ENCODE measurements at places on chromosomes 6 and 20. TPM values are rescaled to one million over a fixed set of nuclear protein-coding genes. Genes with fewer than 3 reads are reported as not detected.

Gene SYCP2L
- 6.4 TPM for total RNA-seq

Gene GLP1R
- not detected for total RNA-seq

Gene PBOV1
- not detected for total RNA-seq

Gene C20orf96
- total RNA-seq, result 10.7 TPM

Gene HSF2
- 9.2 TPM for total RNA-seq

Gene MMP24
- total RNA-seq, result 13.7 TPM

Gene ARFGEF3
- 1.5 TPM for total RNA-seq

Gene OPRM1
- total RNA-seq, result not detected

Gene PGBD1
- 7.9 TPM for total RNA-seq

Gene GNMT
- total RNA-seq, result 0.68 TPM

Gene TSBP1
- not detected for total RNA-seq

Gene BPIFB4
- total RNA-seq, result not detected

DNA sequence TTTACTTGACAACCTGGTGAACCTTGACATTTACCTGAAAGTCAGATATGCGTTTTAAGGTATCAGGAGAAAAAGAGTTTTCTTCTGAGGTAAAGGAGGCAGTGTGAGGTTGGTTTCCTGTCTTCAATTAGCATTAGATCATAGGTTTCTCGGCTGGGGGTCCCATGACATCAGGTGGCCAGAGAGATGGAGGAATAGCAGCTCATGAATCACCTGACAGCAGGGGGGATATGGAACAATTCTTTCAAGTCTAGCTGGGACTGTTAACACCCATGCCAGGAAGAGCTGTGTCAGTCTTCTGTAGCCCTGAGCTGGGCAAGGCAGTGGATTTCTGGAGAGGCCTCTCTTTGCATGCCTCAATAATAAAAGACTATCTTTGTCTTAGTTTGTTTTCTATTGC lies 108.0 kb upstream of the TMEM170B start:
- peak overlapping the region; percentile 86 for H3K27ac ChIP-seq
- H3K27me3 ChIP-seq, result no peaks in the 10 kb centered on the region
- no peak overlapping the region for H3K4me3 ChIP-seq
- H3K4me1 ChIP-seq, result peaks cover 70% of the 10 kb centered on the region
- peak; percentile 48 for DNase-seq
- H3K36me3 ChIP-seq, result no peaks in the 10 kb centered on the region

GRCh38 chr6:150720774-150721233 lies 121.1 kb downstream of the PLEKHG1 start:
- H3K4me3 ChIP-seq, result peak overlapping the region; percentile 39
- H3K36me3 ChIP-seq, result no peaks in the 10 kb centered on the region
- H3K4me1 ChIP-seq, result peaks cover 17% of the 10 kb centered on the region
- H3K27ac ChIP-seq, result peak overlapping the region; percentile 72

DNA sequence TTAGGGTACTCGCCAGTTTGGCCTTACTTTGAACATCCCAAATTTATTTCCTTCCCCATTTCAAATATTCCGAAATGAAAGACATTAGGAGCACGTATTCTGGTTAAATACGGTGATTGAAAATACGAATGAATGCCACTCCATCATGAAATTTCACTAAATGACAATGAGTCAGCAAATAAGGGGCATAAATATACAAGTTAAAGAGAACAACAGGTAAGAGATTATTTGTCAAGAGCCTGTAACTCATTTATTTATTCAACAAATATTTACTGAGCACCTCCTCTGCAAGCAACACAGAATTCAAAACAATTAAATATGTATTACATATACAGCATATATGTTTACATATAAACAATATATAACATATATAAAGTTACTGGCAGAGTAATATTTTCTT lies 44.8 kb downstream of the MYB start:
- no peaks in the 10 kb centered on the region for H3K36me3 ChIP-seq
- H3K27me3 ChIP-seq, result no peaks in the 10 kb centered on the region
- H3K27ac ChIP-seq, result no peak overlapping the region
- no peaks in the 10 kb centered on the region for H3K4me1 ChIP-seq

DNA sequence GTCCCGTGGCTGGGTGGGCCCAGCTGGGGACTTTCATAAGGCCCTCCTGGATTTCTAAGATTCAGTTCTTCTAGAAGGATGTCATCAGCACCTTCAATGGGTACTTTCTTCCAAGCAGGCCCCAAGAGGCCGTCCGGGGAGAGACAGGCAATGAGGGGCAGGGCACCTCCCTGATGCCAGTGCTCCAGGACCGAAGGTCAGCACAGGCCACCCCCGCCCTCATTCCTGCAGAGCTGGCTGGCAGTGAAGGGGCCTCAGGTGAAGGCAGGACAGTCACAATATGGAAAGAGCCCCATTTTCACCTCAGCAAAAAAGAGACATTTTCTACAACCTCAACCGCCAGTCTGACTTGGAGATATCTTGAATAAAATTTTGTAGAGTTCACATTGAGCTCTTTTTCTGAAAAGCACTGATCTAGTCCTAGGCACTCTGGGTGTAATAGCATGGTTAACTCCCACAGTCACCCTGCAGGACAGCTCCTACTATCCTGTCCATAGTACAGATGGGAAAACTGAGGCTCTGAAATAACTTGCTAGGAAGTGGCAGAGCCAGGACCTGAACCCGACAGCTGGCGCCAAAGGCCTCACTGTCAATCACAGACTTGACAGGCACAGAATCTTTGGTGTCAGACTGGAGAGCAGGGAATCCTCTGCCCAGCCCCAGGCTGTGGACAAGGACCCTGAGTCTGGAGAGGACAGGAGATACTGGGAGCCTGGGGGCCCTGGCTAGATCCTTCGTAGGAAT lies 50.3 kb downstream of the RRBP1 start:
- H3K27me3 ChIP-seq, result no peaks in the 10 kb centered on the region
- no peak for DNase-seq
- H3K4me1 ChIP-seq, result no peaks in the 10 kb centered on the region
- H3K36me3 ChIP-seq, result peaks cover 49% of the 10 kb centered on the region

GRCh38 chr6:164039954-164040375 lies 625.4 kb downstream of the QKI start:
- no peak for DNase-seq
- H3K4me3 ChIP-seq, result no peak overlapping the region
- no peaks in the 10 kb centered on the region for H3K36me3 ChIP-seq
- no peaks in the 10 kb centered on the region for H3K27me3 ChIP-seq
- H3K27ac ChIP-seq, result no peak overlapping the region

DNA sequence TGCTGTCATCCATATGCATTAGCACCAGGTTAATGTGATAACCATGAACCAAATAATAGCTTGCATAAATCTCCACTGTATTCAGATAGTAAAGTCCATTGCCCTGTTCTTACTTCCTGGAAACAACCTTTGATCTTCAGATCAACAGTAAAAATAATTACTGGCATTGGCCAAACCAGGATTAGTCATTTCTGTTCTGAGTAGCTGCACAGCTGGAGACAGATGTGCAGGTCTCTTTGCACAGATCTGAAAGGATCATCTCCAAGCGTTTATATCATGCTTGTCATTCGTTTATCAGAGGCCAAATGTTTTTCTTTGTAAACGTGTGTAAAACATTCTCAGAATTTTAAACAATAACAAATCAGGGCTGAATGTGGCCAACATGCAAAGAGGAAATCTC lies 134.4 kb upstream of the HMGCLL1 start:
- no peak for DNase-seq
- no peak overlapping the region for H3K4me3 ChIP-seq
- no peaks in the 10 kb centered on the region for H3K4me1 ChIP-seq
- no peak overlapping the region for H3K27ac ChIP-seq
- H3K36me3 ChIP-seq, result no peaks in the 10 kb centered on the region

DNA sequence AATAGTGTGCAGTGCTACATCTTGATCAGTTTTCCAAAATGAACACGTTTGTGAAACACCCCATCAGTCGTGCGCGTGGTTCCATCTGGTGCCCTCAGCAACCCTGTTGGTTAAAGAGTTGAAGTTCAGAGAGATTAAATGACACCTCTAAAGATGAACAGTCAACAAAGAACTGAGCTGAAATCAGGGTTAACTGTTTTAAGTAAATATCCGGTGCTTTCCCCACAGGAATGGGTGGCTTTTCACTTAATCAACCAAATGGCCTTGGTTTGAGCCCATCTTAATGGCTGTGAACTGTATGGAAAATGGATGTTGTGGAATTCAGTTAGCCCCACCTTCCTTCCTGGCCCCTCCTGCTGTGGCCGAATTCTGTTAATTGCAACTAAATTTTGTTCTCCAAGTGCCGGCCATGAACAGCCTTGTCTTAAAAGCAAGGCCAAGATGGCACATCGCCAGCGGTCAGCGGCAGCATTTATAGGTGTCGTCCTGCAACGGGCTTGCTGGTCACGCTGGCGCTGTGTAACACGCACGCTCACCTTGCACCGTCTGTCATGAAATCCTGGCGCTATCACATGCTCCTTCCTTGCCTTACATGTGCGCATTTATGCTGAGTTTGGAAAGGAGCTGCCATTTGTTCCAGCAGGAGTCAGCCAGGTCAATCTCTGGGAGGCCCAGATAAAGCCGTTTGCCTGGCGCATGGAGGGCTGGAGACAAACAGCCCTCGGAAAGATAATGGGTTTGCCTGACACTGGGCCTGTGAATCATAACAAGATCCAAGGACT lies 164.5 kb downstream of the ERMARD start:
- H3K27me3 ChIP-seq, result no peaks in the 10 kb centered on the region
- no peaks in the 10 kb centered on the region for H3K4me1 ChIP-seq
- no peak overlapping the region for H3K4me3 ChIP-seq
- H3K27ac ChIP-seq, result no peak overlapping the region

DNA sequence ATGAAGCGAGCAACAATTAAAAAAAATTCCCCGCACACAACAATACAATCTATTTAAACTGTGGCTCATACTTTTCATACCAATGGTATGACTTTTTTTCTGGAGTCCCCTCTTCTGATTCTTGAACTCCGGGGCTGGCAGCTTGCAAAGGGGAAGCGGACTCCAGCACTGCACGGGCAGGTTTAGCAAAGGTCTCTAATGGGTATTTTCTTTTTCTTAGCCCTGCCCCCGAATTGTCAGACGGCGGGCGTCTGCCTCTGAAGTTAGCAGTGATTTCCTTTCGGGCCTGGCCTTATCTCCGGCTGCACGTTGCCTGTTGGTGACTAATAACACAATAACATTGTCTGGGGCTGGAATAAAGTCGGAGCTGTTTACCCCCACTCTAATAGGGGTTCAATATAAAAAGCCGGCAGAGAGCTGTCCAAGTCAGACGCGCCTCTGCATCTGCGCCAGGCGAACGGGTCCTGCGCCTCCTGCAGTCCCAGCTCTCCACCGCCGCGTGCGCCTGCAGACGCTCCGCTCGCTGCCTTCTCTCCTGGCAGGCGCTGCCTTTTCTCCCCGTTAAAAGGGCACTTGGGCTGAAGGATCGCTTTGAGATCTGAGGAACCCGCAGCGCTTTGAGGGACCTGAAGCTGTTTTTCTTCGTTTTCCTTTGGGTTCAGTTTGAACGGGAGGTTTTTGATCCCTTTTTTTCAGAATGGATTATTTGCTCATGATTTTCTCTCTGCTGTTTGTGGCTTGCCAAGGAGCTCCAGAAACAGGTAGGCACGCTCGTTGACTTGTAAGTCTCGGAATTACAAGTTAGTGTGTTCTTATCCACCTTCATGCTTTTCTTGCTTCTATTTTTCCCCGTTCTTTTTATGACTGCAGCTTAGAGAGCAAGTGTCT lies at the start of gene EDN1:
Gene EDN1 (plus strand): TSS at position 429 of the 888 bp plus-strand sequence. CDS start 269 bp downstream, at position 698.
- no peaks in the 10 kb centered on the region for H3K27me3 ChIP-seq
- DNase-seq, result peak; percentile 80
- peak within 1 kb of the TSS; percentile 83 for H3K4me3 ChIP-seq
- peak within 1 kb of the TSS; percentile 88 for H3K27ac ChIP-seq
- H3K36me3 ChIP-seq, result peaks cover 15% of the 10 kb centered on the region

DNA sequence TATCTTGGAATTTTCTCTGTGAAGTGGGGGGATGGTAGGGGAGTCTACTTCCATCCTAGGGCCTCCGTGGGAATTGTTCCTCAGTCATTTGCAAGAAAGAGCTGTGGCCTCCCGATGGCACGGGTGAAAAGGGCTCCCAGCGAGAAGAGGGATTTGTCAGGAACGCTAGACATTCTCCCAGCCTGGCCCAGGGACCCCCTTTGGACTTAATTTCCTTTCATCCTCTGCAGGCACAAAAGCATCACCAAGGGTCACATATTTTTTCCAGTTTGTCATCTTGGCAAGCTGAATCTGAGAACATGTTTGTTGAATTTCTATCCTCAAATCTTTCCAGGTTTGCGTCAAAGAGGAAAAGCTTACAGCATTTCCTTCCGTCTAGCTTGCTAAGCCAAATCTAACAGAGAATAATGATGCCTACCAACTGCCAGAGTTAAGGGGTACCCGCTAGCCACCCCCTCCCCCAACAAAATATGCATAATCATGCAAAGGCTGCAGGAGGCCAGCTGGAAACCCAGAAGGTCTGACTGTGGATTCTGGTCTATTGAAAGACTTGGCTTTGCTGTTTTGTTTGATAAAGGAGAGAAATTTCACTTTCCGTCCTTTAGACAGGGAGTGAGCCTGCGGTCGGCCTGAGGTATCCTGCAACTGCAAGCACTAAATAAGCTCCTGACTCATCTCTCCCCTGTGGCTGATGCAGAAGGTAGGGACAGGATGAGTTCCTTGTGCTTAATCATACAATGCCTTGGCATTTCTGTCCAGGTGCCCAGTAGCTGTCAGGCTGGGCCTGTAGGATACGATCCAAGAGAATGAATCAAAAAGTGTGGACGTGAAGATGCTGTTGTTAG lies 23.1 kb downstream of the PSMG4 start:
- peaks cover 24% of the 10 kb centered on the region for H3K4me1 ChIP-seq
- peak; percentile 99 for DNase-seq
- H3K36me3 ChIP-seq, result no peaks in the 10 kb centered on the region
- peaks cover 4% of the 10 kb centered on the region for H3K27me3 ChIP-seq

DNA sequence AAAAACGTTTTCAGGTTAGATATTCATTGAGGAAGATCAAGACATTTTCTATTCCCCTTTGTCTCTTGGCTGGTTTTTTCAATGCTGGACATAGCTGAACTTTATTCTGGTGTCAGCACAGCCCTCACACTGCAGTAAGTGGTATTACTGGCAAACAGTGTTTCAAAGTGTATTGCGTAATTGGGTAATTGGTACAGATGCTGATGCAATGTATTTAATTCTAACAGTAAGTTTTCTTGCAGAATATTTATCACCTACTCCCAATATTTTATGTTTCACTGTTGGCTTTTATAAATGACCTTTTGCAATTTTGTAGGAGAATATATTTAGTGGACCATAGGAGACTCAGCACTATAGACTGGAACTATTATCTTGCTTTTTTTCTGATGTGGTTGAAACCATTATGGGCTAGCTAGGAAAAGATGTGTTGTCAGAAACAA lies 287.6 kb upstream of the SOX4 start:
- H3K4me3 ChIP-seq, result no peak overlapping the region
- no peaks in the 10 kb centered on the region for H3K27me3 ChIP-seq

- no peak for DNase-seq
- H3K36me3 ChIP-seq, result no peaks in the 10 kb centered on the region
- no peak overlapping the region for H3K4me3 ChIP-seq
- H3K4me1 ChIP-seq, result no peaks in the 10 kb centered on the region
- no peak overlapping the region for H3K27ac ChIP-seq
Measured at GRCh38 chr6:49516147-49516505, 16.4 kb downstream of the GLYATL3 start.

- no peaks in the 10 kb centered on the region for H3K36me3 ChIP-seq
- DNase-seq, result peak; percentile 70
- H3K27ac ChIP-seq, result no peak overlapping the region
Measured at GRCh38 chr20:54061101-54061881, 9.1 kb downstream of the BCAS1 start.

- no peak overlapping the region for H3K4me3 ChIP-seq
- no peaks in the 10 kb centered on the region for H3K27me3 ChIP-seq
- no peaks in the 10 kb centered on the region for H3K36me3 ChIP-seq
- H3K4me1 ChIP-seq, result no peaks in the 10 kb centered on the region
- no peak overlapping the region for H3K27ac ChIP-seq
Measured at GRCh38 chr20:15619341-15619740, 953.9 kb downstream of the KIF16B start.
